ENCODE measurements at places on chromosomes 6 and 20.
A peak's percentile ranks its signal among the peaks of the same experiment; 100 is the strongest.

- DNase-seq: no peak
Observed at GRCh38 chr6:62344850-62345249, 58.8 kb upstream of the KHDRBS2 start.

GRCh38 chr6:128139519-128139918 is 238.7 kb upstream of the THEMIS start:
- no peak for DNase-seq

GRCh38 chr20:18256440-18257090 is 31.8 kb upstream of the ZNF133 start:
- no peak for DNase-seq

DNA sequence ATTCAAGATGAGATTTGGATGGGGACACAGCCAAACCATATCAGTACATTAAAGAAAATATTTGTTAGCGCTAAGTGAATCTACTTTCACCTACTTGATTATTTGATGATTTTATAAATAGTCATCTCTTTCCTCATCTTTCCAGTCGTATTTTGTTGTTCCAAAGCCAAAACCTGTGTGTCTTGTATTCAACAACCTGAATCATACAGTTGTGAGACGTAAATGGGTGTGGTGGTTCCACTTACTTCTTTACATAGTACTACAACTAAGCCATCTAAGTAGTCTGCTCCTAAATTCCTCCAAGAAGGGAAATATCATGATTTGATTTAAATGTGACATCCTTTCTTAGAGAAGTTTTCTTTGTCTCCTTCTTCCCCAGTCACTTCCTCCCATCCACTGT is 132.8 kb downstream of the ESR1 start:
- no peak for DNase-seq

DNA sequence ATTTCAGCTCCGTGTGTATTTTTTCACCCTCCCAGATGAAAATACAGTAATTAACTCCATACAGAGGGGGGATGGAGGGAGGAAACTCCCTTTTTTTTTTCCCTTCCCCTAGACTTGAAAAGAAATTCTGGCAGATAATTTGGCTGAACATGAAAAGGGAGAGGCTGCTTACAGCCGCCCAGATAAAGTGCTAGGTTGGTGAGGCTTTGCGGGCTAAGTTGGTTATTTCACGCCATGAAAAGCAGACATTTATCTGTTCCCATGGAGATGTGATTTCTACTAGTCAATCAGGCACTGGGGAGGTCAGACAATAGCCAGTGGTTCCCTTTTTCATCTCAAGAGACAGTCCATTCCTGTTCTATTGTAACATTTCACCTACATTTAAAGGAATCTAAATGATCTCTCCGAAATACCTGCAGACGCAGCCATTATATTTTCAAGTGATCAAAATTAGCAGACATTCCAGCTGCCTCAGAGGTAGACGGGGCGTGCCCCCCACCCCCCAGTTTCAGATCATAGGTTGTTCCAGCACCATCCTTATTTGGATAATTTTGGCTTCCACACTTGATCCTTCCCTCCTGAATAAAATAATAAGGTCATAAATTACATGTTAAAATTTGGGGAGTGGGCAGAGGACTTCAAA is 143.9 kb upstream of the ZNF217 start:
- no peak for DNase-seq

DNA sequence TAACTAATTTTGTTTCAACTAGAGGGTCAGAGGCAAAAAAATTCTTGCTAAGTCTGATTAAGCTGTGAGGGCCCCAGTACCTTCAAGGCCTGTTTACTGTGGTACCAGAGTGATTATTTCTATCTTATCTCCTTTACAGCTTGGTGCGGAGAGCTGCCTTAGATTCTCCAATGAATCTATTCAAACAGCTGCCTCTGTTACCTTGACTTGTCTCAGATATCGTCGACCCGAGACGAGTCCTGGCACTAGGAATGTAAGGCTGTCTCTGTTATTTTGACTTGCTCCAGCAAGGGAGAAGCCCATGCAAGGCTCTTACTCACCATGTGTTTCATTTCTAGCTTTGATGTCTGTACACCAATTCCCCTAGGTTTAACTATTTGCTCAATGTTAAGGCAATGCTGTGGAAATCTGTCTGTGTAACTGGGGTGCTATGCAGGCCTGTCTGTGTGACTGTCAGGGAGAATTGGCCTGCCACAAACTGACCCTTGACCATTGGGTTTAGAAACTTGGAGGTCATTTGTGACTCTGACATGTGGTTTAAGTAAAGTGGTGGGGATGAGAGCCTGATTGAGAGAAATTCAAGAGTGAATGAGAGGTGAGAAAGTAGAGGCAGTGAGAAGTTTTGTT is 10.4 kb upstream of the FKBPL start:
- no peak for DNase-seq

- no peak for DNase-seq
Observed at GRCh38 chr6:3610921-3611320, 140.6 kb downstream of the PXDC1 start.

GRCh38 chr6:111030008-111031007 is 48.5 kb downstream of the RPF2 start:
- DNase-seq: no peak

DNA sequence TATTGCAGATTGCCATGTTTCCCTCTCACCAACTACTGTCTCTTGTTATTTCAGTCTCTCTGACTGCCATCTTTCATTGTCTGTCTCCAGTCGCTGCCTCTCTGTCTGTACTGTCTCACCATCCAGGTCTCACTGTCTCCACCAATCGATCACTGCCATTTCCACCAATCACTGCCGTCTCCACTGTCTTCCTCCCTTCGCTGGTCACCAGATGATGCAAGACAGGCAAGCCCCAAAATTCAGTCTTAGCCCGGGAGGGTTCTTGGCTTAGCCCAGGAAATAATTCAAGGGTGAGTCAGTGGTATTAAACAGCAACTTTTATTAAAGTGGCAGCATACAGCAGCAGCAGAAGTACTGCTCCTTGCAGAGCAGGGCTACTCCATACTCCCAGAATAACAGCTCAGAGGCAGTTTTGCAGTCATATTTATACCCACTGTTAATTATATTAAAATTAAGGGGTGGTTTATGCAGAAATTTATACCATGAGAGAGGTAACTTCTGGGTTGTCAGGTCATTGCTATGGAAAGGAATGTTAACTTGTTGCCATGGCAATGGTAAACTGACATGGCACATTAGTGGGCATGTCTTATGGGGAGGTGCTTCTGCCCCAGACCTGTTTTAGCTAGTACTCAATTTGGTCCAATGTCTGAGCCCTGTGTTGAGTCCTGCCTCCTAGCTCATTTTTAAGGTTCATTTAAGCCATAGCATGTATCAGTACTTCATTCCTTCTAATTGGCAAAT is 23.0 kb upstream of the ECHDC1 start:
- DNase-seq: no peak

DNA sequence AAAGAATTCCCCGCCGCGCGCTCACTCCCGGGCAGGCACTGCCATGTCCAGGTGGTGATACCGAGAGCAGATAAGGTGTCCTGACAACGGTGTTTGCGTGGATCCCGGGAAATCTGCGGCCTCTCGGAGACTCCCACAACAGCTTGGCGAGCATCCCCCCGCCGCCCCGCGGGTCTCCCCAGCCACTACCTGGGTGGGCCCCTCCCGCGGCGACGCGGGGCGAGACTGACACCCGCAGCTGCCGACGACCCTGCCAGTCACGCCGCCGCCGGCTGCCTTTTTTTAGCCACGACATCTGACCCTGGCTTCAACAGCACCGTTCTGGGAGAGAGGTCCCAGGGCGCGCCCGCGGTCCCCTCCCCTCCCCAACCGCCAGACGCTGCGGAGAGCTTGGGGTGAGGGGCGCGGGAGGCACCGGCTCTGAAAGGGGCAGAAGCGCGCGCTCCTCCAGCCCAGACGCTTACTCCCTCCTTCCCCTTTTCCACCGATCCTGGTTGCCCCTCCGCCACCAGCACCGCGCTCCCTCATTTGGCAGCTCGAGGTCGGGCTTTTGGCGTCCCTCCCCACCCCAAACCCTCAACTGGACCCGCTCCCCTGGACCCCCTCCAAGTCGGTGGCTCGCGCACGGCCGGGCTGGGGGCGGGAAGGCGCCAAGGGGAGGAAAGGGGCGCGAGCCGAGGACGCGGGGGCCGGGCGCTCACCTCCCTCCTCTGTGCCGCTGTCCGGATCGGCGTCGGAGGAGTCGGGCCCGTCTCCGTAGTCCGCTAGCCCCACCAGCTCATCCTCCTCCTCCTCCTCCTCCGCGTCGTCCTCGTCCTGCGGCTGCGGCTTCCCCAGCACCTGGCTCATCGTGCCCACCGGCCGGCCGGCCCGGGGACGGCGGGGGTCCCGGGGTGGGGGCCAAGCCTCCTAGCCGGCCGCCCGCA is 665 bp downstream of the RRAGD start:
- DNase-seq: no peak

DNA sequence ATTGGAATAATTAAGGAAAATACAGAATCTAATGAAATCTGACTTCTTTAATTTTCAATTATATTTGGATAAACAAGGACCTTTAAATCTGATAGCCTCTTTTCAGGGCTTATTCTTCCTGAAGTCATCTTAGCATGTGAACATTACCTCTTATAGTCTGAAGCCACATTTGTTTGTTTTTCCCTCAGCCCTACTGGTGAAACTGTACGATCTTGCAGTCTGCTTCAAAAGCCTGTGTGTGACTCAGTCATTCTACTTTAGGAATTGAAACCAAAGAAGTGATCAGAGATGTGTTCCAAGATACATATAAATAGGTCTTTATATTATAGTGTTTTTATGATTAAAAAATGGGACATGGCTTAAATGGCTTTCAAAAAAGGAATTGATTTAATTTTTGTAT is 67.5 kb downstream of the MACROD2 start:
- no peak for DNase-seq

DNA sequence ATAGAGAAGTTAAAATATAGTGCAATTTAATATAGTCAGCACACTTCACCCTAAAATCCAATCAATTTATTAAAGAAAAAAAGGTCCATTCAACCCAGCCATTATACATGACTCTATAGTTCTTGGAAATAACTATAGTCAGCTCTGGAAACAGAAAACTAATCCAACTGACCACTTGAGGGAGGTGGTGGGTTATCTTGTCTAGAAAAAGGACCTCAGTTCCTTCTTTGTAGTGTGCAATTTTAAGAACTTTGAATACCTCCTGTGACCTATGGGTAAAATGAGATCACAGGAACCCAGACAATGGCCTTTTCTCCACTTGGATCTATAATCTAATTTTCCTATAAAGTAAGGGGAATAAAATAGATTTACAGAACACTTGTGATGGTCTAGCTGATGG is 163.6 kb upstream of the CENPW start:
- DNase-seq: no peak

- no peak for DNase-seq
Observed at GRCh38 chr6:133957780-133958242, 4.8 kb downstream of the TBPL1 start.

GRCh38 chr6:52286798-52287432 is 2.4 kb upstream of the MCM3 start:
- DNase-seq: peak; percentile 51

- no peak for DNase-seq
Observed at GRCh38 chr6:13405961-13406477, 77.7 kb upstream of the TBC1D7 start.

- DNase-seq: no peak
Observed at GRCh38 chr6:143123941-143124340, 63.3 kb downstream of the AIG1 start.

- no peak for DNase-seq
Observed at GRCh38 chr6:150732765-150733539, 132.6 kb upstream of the MTHFD1L start.

DNA sequence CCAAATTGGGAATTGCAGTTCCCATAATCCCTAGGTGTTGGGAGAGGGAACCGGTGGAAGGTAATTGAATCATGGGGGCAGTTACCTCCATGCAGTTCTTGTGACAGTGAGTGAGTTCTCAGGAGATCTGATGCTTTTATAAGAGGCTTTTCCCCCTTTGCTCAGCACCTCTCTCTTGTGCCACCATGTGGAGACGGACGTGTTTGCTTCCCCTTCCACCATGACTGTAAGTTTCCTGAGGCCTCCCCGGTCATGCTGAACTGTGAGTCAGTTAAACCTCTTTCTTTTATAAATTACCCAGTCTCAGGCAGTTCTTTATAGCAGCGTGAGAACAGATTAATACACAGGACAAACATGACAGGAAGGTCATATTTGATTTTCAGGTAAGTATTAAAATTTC is 25.3 kb upstream of the HECA start:
- no peak for DNase-seq

GRCh38 chr20:56433221-56433879 is 21.3 kb downstream of the CASS4 start:
- DNase-seq: no peak

DNA sequence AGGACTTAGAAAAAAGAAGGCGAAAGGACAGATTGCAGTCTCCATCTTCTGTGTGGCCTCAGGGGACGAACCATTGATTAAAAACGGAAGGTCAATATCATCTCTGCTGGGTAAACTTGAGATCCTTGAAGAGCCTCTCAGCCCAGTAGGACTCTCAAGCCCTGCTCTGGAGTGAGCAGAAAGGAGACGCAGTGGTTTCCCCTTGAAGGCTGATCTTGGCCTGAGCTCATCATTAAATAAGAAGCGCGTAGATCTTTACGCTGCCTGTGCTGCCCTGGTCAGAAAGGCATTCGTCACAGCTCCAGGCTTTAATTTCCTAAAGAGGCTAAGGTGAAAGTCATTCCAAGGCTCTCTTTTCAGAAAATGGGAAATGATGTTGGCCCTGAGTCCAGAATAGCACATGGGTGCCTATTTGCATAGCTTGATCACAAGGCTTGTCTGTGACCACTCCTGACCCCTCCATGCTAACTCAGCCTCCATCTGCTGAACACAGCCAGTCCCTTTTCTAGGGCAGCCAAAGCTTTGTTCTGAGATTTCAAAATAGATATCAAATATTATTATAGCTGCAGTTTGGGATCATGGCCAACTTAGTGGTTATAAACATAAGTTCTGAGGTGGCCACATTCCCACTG is 29.3 kb upstream of the XRN2 start:
- DNase-seq: no peak

DNA sequence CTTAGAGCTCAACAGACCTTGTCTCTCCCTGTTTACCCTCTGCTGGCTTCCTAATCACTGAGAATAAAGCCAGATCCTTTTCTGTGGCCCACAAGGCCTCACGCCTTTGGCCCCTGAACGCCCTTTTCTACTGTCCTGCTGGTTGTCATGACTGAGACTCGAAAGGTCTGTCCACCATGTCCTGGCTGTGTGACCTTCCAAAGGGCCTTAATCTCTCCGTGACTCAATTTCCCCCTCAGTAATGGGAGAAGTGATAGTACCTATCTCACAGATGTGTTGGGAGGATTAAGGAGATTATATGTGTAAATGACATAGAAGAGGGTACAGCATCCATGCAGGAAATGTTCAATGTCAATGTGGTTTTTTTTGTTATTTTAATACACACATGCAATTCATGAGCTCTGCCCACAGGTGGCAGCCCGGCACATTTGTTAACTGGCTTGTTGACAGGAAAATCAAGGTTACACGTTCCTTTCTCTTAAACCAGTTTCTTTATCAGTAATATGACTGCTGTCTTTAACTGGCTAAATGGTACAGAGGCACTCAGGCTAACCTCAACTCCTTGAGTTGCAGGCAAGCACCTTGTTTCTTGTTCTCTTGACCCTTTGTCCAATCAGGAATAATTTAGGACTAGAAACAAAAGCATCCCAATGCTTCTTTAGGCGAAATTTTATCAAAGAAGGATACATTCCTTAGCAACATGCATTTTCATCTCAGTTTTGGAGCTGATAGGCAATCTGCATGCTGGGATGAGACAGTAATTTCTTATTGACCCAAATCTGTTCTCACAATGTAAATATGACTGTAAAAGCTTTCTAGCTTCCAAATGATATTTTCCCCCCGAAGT is 16.6 kb downstream of the SLC22A1 start:
- no peak for DNase-seq

Data from anterior cingulate cortex (tissue), 58 donors.